Activated CD4-positive, alpha-beta T cell treated with anti-CD3 and anti-CD28 coated beads for 1 hour (primary cell): ENCODE measurements at places on chromosomes 1 and 21.

DNA sequence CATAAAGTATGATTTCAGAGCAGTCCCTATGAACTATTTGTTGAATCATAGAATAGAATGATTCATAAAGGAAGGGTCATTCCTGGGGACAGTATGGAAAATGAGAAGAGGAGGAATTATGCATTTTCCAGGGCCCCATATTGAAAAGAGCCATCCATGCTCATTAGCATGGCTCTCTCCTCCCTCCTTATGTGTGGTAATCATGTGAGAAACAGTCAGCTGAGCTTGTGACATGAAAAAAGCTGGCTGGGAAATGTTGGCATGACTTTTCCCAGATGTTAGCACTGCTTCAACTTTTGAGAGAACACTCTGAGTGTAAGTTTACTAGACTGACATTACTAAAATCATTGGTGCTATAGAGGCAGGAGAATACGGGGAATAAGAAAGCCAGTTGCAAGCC lies 16.1 kb downstream of the TRIM67 start:
- DNase-seq = no peak

- DNase-seq = no peak
These were observed 90.8 kb upstream of the TNFSF4 start for GRCh38 chr1:173297798-173298391.

DNA sequence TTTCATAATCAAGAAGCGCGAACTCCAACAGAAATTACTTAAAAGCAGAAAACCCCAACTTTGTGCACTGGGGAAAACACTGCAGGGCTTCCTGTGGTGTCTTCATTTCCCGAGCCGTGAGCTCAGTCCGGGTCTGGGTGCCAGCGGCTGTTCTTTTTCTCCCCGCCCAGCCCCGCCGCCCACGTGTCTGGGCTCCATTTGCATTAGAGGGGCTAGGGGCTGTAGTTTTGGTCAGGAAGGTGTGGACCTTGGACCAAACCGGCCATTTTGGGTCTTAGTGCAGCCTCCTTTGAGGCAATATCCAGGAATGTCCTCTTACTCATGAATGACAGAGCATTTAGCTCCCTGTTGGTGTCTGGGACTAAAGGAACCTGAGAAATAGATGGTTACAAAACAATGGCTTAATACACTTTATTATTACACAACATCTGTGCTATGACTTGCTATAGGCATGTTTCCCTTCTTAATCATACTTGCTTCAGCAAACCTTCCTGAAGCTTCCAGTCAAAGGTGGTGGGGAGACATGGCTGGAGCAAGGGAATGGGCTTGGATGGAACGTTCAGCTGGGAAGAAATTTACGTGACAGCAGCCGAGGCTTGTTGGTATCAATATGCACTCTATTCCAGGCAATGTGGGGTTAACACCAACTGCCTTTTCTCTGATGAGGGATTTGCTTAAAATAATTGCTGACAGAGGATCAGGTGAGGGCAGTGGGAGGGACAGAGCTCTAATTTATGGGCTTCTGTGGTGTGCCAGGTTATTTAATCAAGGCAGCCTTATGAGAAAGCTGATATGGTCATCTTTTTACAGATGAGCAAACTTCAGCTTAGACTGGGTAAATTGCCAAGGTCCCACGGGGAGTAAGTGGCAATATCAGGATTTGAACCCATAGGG lies 1.1 kb downstream of the AGTRAP start:
- no peak for DNase-seq

DNA sequence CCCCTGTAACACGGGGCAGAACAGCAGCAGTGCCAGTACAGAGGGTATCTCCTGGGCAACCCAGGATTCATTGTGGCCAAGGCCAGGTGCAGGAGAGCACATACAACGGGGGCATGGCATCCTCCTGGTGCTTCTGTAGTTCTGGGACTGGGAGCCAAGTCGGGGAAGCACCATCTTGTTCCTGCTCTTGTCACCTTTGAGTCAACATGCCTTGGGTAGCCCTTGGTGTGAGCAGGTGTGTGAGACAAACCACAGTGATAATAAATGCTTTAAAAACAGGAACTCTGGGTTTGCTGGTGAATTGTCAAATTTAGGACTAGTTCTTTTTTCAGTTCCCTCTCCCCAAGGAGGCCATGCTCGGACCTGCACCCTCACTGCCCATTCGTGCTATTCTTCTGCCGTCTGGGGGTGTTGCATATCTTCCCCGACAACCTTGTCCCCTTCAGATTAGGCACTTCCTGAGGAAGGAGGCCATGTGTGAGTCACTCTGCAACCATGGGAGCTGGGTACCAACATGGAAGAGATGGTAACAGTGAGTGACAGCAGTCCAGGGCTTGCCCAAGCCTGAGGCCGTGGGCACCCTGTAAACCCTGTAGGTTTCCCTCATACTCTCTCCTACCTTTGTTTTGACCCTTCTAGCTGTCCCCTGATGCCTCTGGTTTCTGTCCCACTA lies 150.2 kb downstream of the GRIK3 start:
- DNase-seq = no peak

GRCh38 chr1:230819976-230820375 lies 48.3 kb downstream of the C1orf198 start:
- DNase-seq = no peak

GRCh38 chr1:94620345-94621031 lies 78.9 kb upstream of the F3 start:
- no peak for DNase-seq

GRCh38 chr1:244044423-244044822 lies 6.7 kb upstream of the ZBTB18 start:
- DNase-seq = no peak

GRCh38 chr1:25100151-25100833 lies 132.0 kb downstream of the SYF2 start:
- DNase-seq = no peak

DNA sequence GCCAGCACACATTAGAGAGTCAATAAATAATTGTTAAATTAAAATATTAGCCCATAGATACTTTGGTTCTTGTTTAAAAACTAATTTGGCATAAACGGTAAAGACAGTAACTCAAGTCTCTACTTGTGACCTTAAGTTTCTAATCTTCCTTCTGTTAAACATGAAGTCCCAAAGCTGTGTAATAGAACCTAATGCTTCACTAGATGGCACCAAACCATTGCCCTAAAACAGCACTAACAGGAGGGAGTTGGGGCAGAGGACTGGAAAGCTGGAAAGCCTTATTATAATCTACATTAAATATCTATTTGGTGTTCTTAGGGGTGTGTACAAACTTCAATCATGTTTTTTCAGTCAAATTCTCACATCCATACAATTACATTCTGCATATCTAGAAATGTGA lies 176.7 kb downstream of the OLFM3 start:
- no peak for DNase-seq

GRCh38 chr1:28601696-28602095 lies 9.6 kb downstream of the RAB42 start:
- DNase-seq = no peak

GRCh38 chr1:189859385-189859977 lies 618.2 kb downstream of the BRINP3 start:
- DNase-seq = no peak

- DNase-seq = no peak
These were observed 191.5 kb upstream of the AJAP1 start for GRCh38 chr1:4462831-4463484.

DNA sequence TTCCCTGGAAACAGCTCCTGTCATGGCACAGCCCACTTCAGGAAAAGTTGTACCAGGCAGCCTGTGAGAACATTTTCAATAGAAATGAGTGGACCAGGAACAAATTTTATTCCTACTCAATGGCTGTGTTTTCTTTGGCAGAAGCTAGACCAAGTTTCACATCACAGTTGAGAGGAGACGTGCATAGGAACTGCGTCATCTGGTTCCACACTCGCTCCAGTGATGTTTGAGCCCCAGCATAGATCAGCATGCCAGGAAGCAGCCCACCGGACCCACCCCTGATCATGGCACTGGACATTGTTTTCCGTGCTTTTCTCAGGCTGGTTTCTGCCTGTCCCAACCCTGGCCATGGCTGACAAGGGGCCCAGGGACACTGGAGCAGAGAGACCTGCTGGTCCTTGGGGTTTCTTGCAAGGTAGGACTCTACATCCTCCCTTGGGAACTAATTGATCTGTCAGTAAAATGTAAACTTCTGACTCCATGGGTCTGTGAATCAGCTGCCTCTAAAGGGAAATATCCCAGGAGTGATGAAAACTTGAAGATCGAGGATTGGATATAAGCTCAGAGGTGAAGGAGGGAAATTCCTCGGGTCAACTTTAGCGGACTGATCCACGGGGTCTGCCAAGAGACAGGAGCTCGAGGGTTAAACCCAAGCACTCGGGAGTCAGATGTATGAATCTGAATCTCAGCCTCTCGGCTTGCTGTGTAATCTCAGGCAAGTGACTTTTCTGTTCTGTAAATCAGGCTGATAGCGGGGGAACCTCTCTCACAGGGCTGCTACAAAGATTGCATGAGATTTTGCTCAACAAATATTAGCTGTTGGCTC lies 35.7 kb downstream of the NEK2 start:
- DNase-seq = no peak

- DNase-seq = no peak
These were observed 69.1 kb downstream of the BCAR3 start for GRCh38 chr1:93612510-93612909.

GRCh38 chr1:70146488-70146887 lies 58.9 kb downstream of the LRRC40 start:
- no peak for DNase-seq

DNA sequence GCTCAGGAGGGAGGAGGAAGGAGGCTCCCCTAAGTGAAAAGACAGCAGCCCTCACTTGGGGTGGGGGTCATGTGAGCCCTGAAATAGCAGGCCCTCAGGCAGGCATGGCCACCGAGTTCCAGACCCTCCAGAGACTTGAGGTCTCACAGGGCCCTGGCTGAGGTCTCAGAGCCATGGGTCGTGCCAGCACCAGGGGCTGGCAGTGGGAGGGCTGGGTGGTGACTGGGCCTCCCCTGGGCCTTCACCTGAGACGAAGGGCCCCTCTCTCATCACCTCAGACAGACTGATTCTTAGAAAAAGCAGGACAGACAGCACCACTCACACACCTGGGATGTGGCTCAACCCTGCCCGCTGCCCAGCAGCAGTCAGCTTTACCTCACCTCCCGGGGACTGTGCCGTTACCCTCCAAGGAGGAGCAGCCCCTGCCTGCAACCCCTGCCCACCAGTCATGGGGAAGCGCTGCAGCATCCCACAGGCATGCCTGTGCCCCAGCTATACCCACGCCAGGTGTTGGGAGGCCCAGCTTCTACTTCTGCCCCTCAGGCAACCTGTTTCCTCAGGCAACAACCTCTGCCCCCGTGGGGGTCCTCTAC lies 42.6 kb upstream of the LRP8 start:
- no peak for DNase-seq

DNA sequence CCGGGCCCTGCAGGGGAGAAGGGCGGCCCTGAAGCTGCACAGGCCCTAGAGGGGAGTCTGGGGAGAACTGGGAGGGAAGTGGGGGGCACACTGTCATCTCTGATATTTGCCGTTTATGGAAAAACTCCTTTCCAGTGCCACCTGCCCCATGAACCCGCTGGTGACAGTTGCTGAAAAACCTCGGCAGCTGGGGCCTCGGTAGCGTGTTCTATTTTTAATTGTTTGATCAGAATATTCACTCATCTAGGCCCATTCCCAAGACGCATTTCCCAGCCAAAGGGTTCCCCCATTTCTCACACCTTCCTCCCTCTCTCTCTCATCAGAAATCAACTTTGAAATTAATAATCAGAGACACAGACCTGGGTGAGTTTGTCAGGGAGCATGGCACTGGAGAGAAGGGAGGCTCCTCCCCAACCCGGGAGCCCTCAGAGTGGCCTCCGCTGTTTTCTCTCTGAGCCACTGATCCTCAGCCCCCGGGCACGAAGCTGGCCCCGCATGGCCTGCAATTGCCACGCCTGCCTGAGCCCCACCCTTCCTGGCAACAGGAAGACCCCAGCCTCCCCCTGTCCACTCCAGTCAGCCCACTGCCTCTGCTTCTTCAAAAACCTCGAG lies 111.1 kb downstream of the CASZ1 start:
- no peak for DNase-seq

DNA sequence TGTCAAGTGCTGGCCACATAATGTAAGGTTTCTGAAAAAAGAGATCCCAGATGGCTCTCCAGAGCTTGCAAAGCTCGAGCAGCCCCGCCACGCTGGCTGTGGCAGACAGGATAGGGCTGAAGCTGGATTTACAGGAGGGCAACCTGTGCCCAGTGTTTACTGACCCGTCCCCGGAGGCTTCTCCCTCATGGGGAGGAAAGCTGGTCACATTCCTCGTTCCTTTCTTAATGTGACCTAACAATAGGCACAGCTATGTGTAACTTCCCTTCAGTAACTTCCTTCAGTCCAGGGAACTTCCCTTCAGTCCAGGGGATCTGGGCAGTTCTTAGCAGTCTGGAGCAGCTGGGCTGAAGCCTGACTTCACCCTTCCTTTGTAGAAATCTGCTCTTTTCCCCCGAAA lies 7.7 kb downstream of the SLFNL1 start:
- no peak for DNase-seq

DNA sequence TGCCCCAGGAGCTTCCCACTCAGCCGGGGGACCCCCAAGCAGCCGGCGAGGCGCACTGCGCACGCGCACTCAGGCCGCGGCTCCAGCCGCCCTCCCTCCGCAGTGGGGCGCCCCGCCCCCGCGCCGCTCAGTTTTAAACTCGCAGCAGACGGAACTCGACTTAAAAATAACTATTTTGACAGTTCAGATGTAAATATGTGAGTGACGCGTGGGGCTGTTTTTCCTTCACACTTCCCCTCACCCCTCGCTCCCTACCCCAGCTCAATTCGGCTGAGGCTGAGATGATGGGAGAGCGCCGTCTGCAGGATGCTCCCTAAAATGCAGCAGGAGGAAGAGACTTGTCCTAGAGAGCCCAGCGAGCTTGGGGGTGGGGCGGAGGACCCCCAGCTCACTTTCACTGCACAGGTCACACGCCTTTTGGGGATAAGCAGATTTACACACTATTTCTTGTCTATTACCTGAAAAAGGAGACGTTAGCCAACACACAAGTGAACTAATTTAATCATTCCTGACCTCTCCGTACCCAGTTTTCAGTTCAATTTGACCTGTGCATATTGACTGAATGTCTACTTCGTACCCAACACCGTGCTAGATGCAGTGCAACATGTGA lies 8.9 kb upstream of the LEMD1 start:
- peak; percentile 23 for DNase-seq

DNA sequence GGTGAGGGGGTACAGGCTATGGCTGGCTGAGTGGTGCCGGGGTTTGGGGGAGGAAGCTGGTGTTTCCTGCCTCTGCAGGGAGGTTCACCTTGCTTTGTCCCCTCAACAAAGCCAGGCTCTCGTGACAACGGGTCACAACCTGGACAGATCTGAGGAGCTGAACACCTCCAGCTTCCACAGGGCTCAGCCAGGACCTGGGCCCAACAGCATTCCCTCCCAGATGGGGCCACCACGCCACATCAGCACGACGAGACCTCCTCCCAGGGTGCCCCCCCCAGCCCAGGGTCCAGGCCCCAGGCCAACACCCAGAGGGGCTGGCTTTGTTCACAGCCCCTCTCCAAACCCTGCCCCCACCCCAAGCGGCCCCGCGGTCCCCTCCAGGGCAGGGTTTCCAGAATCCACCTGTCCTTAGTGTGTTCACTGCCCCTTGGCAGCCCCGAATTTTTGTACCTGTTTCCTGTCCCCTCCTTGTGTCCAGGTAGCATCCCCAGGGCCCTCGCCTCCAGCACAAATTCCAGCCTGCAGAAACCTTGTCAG lies 34.7 kb downstream of the UBE2G2 start:
- no peak for DNase-seq
